ENCODE measurements at places on chromosomes 5 and 9.
A peak's percentile ranks its signal among the peaks of the same experiment; 100 is the strongest.

GRCh38 chr5:82396396-82396795 lies 118.2 kb upstream of the RPS23 start:
- no peak for DNase-seq

DNA sequence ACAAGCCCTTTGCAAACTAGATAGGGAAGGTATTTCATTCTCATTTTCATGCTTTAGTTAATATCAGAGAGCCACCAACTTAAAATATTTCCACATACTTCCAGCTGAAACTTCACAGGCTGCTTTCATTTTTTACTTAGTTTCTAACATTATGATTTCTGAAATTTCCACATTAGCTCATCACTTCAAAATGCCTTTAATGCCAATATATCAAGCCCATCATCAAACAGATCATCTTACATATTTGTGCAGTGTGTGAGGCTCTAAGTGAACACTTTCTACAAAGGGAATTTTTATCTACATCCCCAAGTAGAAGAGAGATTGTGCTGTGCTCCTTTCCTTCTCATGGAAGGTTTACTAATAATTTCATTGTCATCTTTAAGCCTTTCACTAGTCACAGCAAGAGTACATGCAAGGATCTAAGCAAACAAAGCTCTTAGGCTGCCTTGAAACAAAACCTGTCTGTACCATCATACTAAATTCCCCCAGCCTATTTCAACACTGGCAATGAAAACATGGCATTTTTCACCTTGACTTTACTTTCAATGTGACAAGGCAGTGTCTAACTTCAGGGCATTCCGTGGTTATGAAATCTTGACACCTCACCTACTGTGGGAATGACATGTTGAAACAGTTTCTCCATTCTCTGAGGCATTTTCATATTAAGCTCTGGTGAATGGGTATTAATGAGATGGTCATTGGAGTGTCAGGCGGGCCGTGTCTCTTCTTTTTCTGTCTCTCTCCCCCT lies 45.4 kb downstream of the PPP2R2B start:
- DNase-seq = no peak

GRCh38 chr9:131744720-131745201 lies 4.9 kb upstream of the RAPGEF1 start:
- peak; percentile 55 for DNase-seq

GRCh38 chr5:20307391-20307790 lies 319.4 kb upstream of the CDH18 start:
- no peak for DNase-seq

DNA sequence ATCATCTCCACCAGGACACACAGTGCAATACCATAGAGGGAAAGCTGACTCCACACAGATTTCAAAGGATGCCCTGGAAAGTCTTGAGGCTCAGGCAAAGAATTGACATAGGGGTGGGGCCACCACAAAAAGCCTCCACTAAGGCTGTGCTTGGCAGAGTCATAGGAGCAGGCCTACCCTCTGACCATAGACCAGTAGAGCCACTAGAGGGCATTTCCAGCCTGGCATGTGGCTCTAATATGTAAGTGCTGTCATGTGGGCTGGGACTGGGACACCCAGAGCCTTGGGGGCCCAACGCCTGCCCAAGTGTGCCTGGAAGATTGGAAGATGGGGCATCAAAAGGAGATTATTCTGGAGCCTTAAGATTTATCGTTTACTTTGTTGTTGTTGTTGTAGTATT lies 726.0 kb downstream of the DNAH5 start:
- DNase-seq = no peak

DNA sequence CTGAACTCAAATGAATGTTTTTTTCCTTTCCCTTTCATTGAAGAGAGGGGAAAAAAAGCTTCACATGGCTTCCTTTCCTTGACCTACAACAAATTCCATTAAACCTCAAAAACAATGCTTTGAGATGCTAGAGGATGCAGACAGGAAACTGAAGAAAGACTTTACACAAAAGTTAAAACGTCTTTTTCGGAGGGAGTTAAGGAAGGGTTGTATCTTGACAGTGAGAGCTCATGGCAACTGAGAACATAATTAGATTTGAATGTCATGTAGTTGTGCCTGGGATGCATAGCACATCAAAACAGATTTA lies 66.4 kb downstream of the EBF1 start:
- no peak for DNase-seq

- no peak for DNase-seq
Measured at GRCh38 chr5:119409235-119409815, 43.0 kb upstream of the HSD17B4 start.

DNA sequence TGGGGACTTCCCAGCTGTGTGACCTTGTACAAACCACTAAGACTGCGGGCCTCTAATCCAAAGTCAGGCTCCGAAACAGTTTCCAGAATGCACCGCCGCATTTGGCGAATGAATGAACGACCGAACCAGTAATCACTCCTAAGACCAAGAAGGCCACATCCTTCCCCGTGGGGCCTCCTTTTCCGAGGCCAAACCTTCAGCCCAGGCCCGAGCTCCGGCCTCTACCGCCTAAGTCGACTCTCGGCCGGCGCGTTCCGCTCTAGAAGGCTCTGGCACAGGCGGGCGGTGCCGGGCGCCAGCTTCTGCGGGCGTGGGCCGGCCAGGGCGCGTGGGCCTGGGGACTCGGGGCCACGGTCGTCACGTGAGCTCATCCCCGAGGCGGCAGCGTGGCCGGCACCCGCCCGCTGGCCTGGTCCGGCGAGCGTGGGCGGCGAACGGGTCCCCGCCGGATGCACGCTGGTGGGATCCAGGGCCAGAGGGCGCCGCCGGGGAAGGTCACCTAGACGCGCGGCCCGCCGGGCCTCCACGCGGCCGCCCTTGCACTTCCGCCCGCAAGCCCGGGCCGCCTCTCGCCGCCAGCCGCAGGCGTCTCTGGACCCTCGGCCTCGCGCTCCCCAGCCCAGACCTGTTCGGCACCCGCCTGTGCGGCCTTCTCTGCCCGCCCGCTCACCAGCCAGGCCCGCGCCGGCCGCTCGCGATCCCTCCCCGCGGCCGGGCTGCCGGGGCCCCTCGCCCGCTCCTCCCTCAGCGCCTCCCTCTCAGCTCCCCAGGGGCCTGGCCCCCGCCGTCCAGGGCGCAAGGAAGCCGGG lies 754 bp downstream of the VDAC1 start:
- DNase-seq = no peak

DNA sequence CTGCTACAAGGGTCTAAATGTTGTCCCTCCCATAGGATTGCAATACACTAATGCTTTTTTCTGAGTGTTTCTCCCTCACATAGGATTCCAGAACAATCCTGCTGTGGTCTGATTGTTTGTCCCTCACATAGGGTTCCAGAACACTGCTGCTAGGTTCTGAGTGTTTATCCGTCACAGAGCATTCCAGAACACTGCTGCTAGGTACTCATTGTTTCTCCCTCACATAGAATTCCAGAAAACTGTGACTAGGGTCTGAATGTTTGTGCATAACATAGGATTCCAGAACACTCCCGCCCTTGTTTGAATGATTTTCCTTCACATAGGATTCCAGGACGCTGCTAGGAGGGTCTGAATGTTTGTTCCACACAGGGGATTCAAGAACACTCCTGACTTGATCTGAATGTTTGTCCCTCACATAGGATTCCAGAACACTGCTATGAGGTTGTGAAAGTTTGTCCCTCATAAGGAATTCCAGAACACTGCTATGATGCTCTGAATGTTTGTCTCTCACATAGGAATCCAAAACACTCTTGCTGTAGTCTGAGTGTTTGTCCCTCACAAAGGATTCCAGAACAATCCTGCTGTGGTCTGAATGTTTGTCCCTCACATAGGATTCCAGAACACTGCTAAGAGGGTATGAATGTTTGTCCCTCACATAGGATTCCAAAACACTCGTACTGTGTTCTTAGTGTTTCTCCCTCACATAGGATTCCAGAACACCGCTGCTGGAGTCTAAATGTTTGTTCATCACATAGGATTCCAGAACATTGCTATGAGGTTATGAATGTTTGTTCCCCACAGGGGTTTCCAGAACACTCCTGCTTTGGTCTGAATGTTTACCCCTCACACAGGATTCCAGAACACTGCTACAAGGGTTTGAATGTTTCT lies 213.5 kb downstream of the FOXD4L6 start:
- no peak for DNase-seq

GRCh38 chr9:28177142-28177541 lies 603.9 kb upstream of the C9orf72 start:
- no peak for DNase-seq

DNA sequence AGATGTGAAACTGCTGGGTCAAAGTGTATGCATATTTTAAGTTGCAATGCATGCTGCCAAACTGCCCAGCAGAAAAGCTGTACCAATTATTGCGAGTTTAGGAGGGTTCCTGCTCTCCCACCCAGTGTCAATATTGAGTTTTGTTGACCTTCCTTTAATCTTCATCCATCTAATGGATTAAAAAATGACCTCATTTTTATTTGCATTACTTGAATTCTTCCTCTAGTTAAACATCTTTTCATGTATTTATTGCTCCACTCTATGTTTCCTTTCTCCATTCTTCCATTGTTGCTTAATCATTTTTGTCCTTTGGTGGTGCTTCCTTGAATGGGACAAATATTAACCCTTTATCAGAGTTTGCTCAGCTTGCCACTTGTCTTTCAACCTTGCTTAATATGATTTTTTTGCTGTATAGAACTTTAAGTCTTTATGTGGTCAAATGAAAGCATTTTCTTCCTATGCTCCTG lies 32.4 kb downstream of the TLE1 start:
- DNase-seq = no peak

DNA sequence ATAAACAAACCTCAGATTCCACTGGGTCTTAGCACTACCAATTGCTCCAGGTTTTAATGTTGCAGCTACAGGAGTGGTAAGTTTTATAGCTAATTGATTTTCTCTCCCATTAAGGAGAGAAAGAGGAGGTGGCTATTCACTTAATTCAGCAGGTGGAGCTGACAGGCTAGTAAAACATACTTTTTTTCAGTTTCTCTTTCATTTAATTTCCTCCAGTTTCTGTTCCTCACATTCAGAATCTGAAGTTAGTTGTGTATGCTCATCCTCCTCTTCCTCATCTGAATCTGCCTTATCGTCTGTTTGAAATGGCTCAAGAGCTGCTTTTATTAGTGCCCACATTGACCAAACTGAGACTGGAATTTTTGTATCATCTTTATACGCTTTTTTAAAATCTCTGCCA lies 98.0 kb downstream of the PLPPR1 start:
- DNase-seq = no peak

GRCh38 chr9:8613346-8613825 lies 813.8 kb upstream of the DMAC1 start:
- no peak for DNase-seq

GRCh38 chr9:13568841-13569601 lies 289.5 kb upstream of the MPDZ start:
- DNase-seq = peak; percentile 58

GRCh38 chr9:115481769-115482168 lies 363.8 kb upstream of the TNC start:
- DNase-seq = no peak

DNA sequence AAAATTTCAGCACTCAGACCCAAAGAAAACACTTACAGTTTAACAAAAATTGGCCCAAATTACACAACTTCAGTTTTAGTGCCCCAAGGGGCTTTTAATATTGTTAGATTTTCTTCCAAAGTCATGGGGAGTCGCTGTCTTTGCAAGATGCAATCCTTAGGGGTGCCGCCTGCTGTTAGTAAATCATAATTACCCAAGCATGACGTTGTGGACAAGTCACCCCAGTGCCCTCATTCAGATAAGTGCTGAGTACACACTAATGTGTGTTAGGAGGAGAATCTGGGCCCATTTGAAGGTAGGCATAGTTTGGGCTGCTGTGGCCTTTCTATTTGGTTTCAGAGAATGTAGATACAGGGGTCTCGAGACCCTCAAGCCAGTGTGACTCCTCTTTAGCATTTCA lies 138.1 kb downstream of the SV2C start:
- no peak for DNase-seq

DNA sequence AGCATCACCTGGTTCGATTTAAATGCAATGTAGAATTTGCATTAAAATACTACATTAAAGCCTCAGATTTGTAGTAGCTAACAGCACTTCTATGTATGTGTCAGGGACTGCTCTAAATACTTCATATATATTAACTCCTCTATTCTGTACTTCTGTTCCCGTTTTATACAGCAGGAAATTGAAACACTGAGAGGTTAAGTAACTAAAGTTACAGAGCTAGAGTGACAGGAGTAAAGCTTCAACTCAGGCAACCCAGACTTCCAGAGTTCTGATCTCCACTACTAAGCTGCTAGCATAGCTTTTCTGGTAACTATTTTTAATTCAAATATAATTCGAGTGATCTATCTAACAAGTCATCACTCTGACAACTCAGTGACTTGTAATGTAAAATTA lies 619 bp upstream of the APC start:
- DNase-seq = peak; percentile 57

GRCh38 chr9:37324691-37325490 lies 97.6 kb upstream of the GRHPR start:
- no peak for DNase-seq

- DNase-seq = no peak
Measured at GRCh38 chr5:4348423-4348822, 752.8 kb downstream of the IRX1 start.

DNA sequence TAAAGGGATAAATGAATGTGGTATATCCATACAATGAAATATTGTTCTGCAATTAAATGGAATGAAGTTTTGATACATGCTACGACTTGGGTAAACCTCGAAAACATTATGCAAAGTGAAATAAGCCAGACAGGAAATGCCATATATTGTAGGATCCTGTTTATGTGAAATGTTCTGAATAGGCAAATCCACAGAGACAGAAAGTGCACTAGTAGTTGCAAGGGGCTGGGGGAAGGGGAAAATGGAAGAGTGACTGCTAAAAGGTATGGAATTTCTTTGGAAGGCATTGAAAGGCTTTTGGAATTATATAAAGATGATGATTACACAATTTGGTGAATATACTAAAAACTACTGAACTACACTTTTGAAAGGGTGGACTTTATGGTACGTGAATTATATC lies 97.0 kb downstream of the FOXD1 start:
- no peak for DNase-seq

- no peak for DNase-seq
Measured at GRCh38 chr5:95274011-95274410, 10.9 kb downstream of the MCTP1 start.

- DNase-seq = no peak
Measured at GRCh38 chr9:124449381-124450151, 685 bp upstream of the ADGRD2 start.

- DNase-seq = no peak
Measured at GRCh38 chr9:79686381-79687130, 114.8 kb downstream of the TLE4 start.

GRCh38 chr5:161483721-161484120 lies 62.8 kb downstream of the GABRB2 start:
- DNase-seq = no peak

DNA sequence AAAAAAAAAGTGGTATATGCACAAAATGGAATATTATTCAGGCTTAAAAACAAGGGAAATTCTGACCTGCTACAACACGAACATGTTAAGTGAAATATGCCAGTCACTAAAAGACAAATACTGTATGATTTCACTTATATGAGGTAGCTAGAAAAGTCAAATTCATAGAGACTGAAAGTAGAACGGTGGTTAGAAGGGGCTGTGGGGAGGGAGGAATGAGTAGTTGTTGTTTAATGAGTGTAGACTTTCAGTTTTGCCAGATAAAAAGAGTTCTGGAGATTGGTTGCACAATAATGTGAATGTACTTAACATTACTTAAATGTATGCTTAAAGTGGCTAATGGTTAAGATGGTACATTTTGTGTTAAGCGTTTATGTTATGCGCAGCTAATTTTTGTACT lies 79.5 kb upstream of the IL12B start:
- DNase-seq = no peak
